GM12864 (cell line): ENCODE measurements at places on chromosomes 7 and 10.

DNA sequence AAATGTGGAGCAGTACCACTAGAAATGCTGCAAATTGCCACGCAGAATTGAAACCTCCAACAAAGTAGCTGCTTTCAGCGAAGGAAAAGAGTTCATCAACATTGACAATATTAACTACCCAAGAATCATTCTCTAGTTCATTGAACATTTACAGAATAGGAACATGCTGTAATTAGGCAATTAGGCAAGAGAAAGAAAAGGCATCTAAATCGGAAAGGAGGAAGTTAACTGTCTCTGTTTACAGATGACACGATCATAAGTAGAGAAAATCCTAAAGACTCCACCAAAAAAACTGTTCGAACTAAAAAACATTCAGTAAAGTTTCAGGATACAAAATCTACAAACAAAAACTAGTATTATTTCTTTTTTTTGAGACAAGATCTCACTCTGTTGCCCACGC is 8.9 kb upstream of the PKD1L1 start:
- no peak for DNase-seq

GRCh38 chr7:91249506-91250233 is 14.6 kb upstream of the FZD1 start:
- no peak for DNase-seq

DNA sequence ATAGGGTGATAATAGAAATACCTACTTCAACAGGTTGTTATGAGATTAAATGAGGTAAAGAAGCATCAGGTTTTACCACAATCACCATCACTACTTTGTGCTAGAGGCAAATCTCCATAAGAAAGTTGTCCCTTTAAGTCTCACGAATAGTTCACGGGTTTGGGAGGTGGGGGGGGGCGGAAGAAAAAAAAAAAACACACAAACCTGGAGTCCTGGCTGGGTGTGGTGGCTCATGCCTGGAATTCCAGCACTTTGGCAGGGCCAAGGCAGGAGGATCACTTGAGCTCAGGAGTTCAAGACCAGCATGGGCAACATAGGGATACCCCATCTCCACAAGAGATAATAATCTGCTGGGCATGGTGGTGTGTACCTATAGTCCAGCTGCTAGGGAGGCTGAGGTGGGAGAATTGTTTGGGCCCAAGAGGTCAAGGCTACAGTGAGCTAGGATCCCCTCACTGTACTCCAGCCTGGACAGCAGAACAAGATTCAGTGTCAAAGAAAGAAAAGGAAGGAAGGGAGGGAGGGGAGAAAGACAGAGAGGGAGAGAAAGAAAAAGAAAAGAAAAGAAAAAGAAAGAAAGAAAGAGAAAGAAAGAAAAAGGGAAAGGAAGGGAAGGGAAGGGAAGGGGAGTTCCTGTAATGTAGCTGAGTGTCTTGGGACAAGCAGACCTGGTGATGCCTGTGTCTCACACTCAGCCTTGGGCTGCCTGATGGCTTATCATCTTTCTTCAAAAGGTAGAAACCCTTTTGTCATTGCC is 231.4 kb downstream of the CREB5 start:
- no peak for DNase-seq

DNA sequence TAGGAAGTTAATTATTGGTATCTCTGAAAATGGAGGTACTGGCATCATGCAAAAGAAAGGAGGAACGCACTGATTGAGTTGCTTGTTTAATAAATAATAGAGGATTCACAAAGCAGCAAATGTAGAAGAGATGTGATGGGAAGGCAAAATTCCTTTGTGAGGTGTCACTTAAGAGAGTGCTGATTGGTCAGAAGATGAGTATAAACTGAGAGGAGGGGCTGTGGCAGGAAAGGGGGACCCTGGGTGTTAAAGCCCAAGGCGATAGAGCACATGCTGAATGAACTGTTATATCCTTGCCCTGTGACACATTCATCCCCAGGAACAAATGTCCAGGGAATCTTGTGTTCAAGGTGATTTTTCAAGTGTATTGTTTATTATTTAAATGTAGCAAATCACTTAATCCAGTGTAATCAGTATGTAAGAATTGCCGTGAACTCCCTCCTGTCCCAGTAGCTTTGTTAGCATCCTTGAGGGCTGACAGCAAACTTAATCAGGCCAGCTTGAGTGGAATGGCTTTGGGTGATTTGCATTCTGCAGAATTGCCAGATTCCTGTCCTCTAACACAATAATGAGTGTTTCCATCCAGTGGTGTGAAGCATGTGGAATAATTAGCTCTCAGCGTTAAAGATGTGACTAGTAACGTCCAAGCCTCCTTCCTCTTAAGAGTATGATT is 111.9 kb downstream of the CHN2 start:
- no peak for DNase-seq

- no peak for DNase-seq
These were observed 22.5 kb upstream of the C10orf53 start for GRCh38 chr10:49656845-49657493.

DNA sequence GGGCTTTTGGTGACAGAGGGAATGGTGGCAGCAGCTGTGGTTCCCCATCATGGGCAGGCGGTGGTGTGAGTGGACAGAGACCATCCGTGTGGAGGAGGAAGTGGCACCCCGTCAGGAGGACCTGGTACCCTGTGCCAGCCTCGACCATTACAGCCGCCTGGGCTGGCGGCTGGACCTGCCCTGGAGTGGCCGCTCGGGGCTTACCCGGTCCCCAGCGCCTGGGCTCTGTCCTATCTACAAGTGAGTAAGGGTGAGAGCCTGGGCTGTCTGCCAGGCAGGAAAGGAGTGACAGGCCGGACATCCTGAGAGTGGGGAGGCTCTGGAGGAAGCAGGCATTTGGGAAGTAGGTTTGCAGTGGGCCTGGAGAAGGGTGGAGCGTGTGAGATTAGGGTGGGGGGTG is 2.9 kb upstream of the ZNF467 start:
- no peak for DNase-seq

DNA sequence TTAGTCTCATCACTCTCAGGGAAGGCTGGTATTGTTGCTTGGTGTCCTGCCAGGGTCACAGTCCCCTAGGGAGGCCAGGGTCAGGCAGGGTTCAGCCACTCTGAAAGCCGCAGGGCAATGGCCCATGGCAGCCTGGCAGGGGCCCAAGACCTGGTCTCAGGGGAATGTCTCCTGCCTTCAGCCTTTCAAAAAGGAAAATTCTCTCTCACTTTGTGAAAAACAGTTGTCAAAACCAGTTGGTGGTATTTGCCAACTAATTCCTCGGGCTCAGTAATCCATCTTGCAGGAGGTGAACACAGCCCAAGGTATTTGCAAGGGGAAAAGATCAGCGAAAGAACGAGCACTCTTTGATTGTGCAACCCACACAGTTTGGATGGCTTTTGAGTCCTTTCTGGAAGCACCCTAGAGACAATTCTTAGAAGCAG is 101.5 kb downstream of the JCAD start:
- no peak for DNase-seq

GRCh38 chr7:149773446-149774236 is at the start of gene ZNF467:
Gene ZNF467, minus strand, starts transcription at chr7:149773588. Its CDS starts 2,556 bp downstream, at chr7:149771032.
- no peak for DNase-seq

DNA sequence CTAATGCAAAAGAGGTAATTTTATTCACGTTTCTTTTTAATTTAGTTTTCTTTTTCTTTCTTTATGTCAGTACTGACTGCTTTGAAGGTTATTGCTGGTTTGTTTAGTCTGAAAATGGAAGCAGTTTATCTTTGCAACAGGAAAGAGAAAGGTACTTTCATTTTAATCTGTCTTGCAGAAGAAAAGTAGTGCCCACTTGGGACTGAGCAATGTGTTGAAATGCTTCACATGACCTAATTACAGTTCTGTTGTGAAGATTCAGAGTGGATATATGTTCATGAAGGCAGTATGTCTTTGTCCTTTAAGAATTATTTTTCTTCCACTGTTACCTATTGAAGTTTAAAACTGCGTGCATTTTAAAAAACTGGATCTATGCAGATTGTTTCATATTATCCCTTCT is 80.1 kb downstream of the ANKIB1 start:
- DNase-seq: no peak

- no peak for DNase-seq
These were observed 103.7 kb downstream of the EBF3 start for GRCh38 chr10:129860396-129860795.

GRCh38 chr7:74179935-74180604 is 5.9 kb downstream of the EIF4H start:
- no peak for DNase-seq

- DNase-seq: no peak
These were observed 113.6 kb upstream of the RET start for GRCh38 chr10:42963312-42963711.

DNA sequence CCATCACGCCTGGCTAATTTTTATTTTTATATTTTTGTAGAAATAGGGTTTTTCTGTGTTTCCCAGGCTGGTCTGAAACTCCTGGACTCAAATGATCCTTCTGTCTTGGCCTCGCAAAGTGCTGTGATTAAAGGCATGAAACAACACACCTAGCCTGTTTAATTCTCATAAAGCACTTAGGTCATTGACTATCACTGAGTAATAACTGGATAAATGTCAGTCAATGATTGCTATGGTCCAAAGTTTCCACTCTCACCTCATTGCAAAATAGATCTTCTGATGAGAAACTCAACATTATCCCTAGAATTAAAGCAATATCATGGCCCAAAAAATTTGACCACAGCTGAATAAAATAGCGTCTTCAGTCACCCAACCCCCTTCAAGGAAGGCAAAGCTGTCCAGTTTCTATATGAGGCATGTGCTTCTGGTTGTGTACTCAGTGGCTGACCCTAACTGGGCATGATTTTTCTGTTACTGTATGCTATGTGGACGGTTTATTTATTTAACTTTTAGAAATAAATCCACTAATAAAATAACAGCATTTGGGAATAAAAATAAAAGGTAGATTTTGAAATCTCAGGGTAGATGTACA is 86.5 kb upstream of the LRRN3 start:
- no peak for DNase-seq

GRCh38 chr7:136664537-136664936 is 203.9 kb upstream of the CHRM2 start:
- no peak for DNase-seq

DNA sequence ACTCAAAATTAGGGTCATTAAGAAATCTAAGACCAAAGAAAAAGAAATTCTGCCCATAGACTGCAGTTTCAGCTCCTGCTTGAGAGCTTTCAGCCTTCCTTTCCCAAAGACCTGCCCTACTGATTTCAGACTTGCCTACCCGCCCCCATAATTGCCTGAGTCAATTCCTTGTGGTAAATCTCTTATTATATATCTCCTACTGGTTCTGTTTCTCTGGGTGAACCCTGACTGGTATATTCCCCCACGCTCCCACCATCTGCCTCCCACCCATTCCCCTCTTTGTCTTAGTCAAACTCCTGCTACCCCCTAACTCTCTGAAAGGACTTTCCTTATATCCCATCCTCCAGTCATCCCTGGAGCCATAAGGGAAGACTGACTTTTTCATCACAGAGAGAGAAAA is 64.7 kb upstream of the MET start:
- no peak for DNase-seq

DNA sequence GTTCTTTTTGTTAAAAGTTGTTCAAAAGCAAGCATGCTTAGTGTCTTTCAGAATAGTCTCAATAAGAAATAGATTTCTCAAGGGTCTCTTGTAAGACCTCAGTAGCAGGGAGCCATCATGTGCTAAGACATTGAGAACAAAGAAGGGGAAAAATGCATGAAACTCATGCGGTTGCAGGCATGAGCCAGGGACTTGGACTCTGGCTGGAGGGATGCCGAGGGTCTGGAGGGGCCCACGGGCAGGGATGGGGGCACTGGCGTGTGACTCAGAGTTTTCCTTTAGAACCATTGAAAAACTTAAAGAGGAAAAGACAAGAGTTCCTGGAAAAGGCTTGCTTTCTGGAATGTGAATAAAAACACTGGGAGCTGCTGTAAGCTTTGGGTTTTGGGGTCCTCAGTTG is 253.3 kb downstream of the CCDC3 start:
- DNase-seq: no peak

DNA sequence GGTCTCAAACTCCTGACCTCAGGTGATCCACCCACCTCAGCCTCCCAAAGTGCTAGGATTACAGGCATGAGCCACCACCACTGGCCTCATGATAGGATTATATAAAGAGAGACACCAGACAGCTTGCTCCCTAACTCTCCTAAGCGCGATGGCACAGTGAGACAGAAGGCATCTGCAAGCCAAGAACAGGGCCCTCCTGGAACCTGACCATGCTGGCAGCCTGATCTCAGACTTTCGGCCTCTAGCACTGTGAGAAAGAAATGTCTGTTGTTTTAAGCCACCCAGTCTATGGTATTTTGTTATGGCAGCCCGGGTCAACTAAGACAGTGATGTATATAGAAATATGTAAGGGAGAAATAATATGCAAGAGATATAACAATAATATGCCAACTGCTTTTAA is 51.2 kb downstream of the SRPK2 start:
- no peak for DNase-seq

DNA sequence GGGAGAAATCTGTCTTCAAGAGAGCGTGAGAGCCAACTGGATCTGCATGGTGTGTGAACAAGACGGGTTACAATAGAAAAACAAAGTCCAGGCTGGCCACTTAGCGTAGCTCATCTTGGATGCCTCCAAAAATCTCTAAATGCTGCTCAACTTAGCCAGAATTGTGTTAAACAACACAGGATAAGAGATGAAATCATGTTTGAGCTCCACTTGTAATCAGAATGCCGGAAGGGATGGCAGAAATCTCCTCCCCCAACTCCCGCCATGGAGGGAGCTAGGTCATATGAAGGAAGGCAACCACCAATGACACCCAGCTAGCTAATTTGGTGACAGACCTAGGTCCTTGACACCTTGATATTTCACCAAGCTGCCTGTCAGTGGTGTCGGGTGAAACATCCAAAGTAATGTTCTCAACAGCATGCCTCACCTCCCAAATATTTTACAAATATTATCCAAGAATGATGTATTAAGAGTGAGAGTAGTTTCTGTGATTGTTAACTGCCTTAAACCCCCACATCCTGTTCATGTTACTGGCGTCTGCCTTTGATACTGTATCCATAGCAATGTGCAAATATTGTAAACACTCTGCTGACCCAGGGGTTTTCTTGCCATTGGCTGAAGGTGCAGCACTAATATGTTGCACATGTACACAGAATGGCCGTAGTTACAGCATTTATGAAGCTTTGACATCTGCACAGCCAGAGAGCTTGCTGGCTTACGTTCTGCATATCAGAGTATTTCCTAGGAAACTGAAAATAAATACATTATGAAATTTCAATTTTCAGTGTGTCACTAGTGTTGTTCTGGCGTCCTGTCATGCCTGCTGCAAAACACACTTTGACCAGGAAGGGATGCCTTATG is 25.8 kb downstream of the TMEM254 start:
- DNase-seq: no peak

DNA sequence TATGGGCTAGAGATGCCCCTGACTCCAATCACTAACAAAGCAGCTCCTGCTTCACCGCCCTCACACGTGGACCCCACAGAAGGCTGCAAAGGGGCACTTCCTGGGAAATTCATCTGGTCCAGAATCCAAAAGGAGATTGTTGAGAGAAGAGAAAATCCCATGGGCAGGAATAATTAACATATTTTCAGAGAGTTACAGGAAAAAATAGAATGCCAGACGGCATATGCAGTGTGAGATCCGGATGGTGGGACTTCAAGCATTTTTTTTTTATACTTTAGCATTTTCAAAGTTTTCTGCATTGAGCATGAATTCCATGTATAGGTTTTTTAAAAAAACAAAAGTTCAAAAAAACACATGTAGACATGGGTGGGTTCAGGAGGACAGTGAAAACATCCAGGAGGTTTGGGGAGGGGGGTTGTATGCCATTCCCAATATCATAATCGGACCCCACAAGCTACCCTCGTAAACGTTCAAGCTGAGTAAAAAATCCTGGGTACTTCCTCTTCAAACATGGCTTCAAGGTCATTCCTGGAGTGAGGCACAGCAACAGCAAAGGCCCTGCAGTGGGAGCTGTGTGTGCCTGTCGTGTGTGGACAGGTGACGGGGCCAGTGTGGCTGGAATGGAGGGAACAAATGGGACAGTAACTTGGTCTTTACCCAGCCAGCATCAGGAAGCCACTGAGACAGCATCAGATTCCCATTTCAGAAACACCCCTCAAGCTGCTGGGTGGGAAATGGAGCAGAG is 128.1 kb downstream of the SLIT1 start:
- DNase-seq: no peak
